ENCODE measurements at places on chromosomes 6 and 20.

DNA sequence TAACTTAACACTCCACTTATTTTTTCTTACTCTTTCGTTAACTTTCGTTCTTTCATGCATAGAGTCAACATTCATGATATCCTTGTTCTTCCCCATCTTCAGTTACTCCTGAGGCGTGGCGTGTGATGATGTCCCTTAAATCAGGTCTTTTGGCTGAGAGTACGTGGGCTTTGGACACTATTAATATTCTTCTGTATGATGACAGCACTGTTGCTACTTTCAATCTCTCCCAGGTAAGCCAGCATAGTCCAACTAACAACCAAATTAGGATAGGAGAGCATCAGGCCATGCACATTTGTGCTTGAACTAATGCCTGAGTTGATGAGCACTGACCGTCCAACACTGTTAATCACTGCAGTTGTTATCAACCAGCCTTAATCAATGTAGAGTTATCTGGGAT is 119.6 kb downstream of the TMEM242 start:
- DNase-seq = no peak

GRCh38 chr6:27442932-27443331 is 30.0 kb downstream of the ZNF184 start:
- no peak for DNase-seq

DNA sequence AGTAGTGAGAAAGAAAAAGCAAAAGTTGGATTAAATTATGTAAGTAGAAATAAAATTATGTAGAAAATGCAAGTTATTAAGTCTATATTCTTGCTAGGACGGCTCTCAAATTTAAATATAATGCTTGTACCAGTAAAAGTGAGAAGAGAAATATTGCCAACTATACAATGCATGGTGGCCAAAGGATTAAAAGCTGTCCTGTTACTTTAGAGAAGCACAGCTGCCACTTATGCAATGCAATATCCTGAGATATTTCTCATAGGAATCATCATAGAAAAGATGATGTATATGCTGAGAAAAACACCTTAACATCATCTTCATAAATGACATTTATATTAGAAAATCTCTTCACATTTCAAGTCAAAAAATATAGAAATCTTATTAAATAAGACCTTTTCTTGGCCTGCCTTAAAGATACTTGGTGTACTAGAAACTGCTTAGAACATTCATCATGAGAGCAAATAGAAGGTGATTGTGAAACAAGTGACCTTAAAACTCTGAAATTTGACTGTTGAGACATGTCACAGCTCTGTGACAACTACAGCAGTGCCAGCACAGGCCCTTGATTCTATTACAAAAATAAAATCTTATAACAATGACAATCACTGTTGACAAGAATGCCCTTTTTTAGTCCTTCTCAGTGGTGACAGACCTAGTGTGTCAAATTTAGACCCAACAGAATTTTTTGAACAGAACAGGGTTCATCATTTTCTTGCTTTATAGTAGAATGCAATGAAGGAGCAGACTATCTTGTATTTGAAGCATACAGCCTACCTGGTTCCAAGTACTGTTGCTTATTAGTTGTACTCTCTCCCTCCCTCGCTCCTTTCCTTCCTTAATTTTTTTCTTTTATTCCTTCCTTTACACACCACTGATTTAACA is 173.1 kb downstream of the CLVS2 start:
- DNase-seq = no peak

- no peak for DNase-seq
Observed at GRCh38 chr6:167756597-167756996, 70.1 kb upstream of the AFDN start.

- no peak for DNase-seq
Observed at GRCh38 chr6:115976321-115976870, 84.3 kb downstream of the FRK start.

GRCh38 chr6:72446430-72446829 is 175.4 kb upstream of the KCNQ5 start:
- DNase-seq = no peak

DNA sequence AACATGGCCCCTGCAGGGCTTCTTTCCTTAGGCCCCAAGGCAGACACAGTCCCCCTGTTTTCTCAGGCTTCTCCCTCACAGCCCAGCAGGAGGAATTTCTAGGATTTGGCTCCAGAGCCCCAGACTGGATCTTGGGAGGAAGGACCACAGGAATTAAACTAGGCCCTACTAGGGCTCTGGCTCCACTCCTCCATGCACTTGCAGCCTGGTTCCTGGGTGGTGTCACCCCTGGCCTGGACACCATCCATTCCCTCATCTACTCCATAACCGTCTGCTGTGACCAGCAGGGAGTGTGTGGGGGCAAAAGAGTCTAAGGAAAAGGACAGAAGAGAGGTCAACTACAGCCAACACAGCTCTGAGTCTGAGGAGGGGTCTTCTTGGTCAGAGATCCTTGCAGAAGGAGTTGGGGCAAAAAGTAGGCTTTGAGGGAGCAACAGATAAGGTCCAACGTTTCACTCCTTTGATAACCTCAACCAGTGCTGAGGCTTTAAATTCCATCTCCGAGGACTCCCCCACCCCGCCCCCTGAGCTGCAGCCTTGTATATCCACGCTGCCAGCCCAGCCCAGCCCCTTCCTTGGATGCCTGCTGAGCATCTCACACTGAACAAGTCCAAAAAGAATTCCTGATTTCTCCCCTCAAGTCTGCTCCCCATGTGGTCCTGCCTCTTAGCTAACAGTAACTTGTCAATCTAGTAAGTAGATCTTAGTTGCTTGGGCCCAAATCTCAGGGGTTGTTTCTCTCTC is 27.9 kb upstream of the SPDEF start:
- no peak for DNase-seq

DNA sequence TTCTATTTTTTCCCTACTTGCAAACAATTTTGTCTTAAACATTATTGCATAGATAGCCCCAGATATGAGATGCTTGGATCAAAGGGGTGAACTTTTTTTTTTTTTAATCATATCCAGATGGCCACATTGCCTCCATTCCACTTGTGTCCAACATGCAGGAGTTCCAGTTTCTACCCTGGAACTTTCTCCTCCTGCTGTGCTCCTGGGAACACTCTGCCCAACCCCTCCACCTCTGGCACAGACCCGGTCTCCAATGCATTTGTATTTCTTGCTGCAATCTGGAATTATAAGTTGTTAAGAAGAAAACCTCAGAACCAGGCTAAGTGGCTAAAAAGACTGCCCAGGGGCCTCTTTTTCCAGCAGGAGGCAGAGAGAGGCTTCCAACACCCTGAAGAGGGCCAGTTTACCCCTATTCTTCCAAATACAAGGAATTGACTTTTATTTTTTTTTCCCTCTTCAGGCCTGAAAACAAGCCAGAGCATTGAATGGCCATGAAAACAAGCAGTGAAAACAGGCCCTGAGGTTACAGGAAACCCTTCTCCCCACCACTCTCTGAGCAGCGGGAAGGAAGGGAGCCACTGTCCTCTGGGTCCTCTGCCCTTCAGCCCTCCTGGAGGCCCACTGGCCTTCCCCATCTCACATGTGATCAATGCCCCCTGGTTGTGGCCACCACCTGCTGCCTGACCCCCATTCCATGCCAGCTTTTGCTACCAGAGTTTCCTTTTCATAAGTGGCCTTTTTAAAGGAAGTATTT is 44.3 kb downstream of the PDYN start:
- no peak for DNase-seq

- DNase-seq = no peak
Observed at GRCh38 chr6:170358496-170358895, 51.9 kb downstream of the FAM120B start.

GRCh38 chr6:14720411-14721102 is 525.3 kb upstream of the JARID2 start:
- DNase-seq = no peak

DNA sequence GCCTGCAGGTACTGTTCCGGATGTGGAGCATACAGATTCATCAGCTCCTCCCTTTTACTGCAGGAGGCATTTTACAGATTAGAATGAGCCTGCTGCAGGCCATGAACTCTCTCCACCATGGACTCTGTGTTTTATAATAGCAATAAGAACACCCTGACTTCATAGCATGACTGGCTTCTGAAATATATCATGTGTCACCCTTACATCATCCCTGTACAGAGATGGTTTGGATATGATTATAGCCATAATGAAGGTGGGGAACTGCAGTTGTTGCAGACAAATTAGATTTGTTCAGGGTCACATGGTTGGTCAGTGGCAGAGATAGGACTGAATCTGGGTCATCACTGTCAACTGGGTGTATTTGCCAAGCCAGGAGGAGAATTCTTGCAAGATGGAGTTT is 100.7 kb downstream of the FOXO3 start:
- no peak for DNase-seq

DNA sequence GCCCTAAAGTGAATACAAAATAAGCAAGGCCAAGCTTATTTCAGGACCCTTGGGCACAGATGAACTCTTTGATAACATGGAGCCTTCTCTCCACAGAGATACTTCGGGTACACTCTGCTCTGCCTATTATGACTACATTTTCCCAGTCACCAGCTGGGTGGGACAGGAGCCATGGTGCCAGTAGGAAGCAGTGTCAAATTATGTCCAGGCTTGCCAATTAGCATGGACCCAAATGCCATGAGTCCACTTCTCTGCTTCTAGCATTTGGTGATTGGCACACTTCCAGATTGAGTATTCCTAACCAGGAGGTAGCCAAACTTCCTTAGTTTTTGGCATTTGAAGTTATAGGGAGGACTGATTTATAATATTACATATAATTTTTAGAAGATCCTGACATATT is 513.8 kb upstream of the HTR1E start:
- no peak for DNase-seq

DNA sequence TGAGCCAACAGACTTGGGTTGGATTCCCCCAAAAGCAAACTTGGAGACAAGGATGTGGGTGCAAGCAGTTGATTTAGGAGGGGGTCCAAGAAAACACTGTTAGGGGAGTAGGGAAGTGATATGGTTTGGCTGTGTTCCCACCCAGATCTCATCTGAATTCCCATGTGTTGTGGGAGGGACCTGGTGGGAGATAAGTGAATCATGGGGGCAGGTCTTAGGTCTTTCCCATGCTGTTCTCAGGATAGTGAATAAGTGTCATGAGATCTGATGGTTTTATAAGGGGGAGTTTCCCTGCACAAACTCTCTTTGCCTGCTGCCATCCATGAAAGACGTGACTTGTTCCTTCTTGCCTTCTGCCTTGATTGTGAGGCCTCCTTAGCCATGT is 542.6 kb downstream of the DHX35 start:
- DNase-seq = no peak

DNA sequence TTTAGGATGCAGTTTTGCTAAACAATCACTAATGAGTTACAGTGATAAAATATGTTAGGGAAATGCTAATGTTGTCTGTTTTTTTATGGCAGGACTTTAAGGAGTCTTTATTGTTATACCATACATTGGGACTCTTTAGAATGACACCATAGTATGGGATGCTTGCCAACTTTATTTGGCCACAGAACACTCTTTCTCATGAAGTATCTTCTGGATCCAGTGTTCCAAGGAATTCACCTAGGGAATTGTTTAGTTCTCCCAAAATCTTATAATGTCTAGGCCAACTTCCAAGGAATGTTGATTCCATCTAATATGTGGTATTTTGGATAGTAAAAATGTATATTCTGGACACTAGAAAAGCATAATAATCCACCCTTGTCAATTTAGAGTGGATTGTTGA is 3.3 kb downstream of the RIN2 start:
- no peak for DNase-seq

GRCh38 chr6:11228935-11229654 is 3.4 kb downstream of the NEDD9 start:
- DNase-seq = no peak

- no peak for DNase-seq
Observed at GRCh38 chr6:57072108-57072507, 17.9 kb upstream of the ZNF451 start.

- no peak for DNase-seq
Observed at GRCh38 chr20:10909803-10910202, 236.0 kb upstream of the JAG1 start.

DNA sequence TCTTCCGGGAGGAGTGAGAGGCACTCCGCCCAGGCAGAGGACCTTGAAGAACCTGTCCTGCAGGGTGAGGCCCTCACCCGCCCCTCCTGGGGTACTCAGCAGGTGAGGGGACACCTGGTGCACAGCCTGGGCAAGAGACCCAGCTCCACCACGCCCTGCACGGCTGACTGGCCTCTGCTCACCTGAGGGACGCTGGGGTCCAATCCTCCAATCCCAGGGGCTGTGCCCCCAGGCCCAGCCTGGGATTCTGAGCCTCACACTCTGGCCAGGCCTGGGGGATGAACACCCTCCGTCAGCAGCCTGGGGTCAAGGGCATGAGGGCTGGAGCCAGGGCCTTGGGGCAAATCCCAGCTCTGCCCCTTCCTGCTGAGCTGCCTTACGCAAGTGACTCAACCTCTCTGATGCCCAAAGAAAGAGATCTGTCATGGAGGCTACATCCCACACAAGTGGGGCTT is 149.9 kb upstream of the PTPN1 start:
- no peak for DNase-seq

DNA sequence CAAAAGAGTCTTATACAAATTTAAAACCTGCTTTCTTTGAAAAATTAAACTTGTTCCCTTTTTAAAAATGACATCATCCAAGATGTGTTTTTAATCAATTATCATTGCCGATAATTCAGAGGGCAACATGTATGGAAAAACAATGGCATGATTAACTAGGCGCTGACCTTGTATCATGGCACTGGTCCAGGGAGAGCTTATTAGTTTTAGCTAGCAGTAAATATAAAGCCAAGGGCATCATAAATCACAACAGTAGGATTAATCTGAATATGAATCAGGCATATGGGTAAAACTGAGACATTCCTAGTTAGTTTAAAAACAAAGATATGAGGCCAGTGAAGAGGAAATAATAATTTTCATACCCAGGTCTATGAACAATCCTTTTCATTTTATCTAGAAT is 374.0 kb downstream of the HDGFL1 start:
- no peak for DNase-seq
